NCI-H1092 treated with DMSO at 0.1 percent for 48 hours (cell line): ENCODE measurements at places on chromosomes 1 and 21.

DNA sequence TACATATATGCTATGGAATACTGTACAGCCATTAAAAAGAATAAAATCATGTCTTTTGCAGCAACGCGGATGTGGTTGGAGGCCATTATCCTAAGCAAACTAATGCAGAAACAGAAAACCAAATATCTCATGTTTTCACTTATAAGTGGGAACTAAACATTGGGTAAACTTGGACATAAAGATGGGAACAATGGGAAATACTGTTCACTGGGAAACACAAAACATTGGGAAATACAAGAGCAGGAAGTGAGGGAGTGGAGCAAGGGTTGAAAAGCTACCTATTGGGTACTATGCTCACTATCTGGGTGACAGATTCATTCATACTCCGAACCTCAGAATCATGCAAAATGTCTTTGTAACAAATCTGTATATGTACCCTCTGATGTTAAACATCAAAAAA is 17.3 kb upstream of the PPT1 start:
- DNase-seq: no peak

GRCh38 chr1:59494145-59494833 is 197.4 kb downstream of the FGGY start:
- no peak for DNase-seq

DNA sequence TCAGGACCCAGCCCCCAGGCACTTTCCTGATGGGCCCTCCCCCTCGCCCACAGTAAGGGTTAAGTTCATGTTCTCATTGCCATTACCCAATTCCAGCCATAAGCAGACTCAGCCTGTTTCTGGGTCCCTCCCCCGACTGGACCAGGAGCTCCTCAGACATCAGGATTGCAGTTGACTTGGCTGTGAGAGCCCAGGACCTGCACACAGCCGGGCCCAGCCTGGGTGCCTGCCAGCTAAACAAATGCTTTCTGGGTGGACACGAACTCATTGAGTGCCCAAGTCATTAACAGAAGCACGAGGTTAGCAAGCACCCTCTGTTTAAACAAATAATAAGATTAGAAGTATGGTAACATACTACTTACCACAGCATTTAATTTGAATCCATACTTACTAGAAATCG is 147.9 kb upstream of the POU3F1 start:
- DNase-seq: peak; percentile 46

DNA sequence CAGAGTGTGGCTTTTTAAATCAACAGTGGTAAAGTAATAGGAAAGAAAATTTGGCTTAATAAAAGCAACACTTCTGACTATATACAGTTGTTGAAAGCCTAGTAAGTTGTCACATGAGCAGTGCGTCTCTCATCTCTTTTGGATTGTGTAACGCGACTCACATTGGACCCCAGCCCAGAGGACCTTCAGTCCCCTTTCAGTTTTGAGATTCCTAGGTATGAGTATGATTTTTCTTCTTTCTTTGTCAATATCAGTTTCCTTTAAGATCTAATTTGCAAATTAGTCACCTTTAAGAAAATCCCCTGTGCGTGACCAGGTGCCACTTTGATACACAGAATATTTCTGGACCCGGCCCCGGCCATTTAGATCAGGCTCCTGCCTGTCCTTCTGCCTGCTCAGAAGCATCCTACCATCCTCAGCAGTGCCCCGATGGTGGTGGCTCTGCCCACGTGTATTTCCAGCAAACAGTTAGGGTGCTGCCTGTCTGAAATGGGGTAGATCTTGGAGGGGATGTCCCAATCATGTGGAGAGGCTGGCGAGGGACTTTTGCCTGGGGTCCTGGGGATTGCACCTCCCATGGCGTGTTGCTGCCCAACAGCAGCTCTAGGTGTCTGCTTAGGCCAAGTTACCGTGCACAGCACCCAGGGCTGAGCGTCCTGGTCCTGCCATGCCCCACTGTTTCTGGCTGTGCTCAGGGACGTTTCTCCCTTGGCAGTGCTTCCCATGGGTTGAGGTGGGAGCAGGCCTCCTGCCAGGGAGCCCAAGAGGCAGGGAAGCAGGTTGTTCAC is 21.1 kb downstream of the SNAP47 start:
- DNase-seq: no peak
